ENCODE measurements at places on chromosomes 1 and 21.

- DNase-seq = peak; percentile 56
Observed at GRCh38 chr1:30744060-30744756, 13.4 kb downstream of the LAPTM5 start.

- no peak for DNase-seq
Observed at GRCh38 chr1:209732725-209733124, 23.1 kb upstream of the TRAF3IP3 start.

GRCh38 chr1:116001739-116002487 is 25.6 kb downstream of the SLC22A15 start:
- DNase-seq = no peak

GRCh38 chr1:233289676-233290075 is 5.8 kb downstream of the PCNX2 start:
- DNase-seq = no peak

DNA sequence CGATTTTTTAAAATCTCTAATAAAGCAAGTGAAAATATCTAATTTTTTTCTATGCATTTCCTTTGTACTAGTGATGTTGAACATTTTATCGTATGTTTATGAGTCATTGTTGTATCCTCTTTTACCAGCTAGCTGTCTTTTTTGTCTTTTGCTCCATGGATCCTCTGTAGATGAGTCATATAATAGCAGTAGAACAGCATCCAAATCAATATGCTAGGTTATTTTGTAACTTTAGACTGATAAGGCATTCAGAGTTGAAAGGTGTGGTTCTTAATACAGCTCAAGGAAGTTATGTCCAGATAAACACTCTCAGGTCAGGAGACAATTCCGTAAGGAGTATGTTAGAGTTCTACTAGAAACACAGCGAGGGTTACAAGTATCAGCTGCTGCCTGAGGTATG is 31.9 kb downstream of the MAP10 start:
- no peak for DNase-seq
